ENCODE measurements at places on chromosomes 16 and 17. TPM values are rescaled to one million over a fixed set of nuclear protein-coding genes. Genes with fewer than 3 reads are reported as not detected.
A peak's percentile ranks its signal among the peaks of the same experiment; 100 is the strongest.

DNA sequence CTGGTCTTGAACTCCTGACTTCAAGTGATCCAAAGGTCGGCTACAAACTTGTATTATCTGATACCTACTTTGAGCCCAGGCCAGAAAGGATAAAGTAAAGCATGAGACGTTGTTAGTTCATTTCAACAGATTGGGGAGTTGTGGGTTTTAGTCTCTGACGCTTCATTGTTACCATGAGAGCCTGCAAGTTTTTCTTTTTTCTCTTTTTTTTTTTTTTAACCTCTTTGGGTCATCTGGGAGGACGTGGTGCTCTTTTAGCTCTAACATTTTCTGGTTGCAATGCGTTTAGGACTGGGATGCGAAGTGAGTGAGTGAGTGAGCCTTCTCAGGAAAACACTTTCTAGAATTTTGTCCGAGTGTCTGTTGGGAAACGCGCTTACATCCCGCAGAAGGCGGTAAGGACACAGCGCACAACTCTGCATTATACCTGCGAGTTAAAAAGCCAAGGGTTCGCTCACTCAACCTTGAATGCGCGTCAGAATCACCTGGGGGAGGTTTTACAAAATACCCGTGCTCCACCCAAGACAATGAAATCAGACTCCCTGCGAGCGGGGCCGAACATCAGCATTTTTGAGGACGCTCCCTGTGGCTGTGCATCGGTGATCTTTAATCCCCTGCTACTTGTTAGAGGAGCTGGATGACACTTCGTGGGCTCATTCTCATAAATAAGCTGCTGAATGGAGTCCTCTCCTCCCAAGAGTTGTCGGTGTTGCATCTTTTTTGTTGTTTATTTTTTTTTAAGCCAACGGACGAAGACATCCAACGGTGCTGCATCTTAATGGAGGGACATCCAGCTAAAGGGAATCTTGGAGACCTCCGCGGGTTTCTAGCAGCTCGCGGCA, 629 bp upstream of the RNF135 start:
- H3K27ac ChIP-seq: peak overlapping the region; percentile 99
- H3K27me3 ChIP-seq: no peaks in the 10 kb centered on the region
- H3K4me3 ChIP-seq: peak overlapping the region; percentile 96
- peaks cover 3% of the 10 kb centered on the region for H3K36me3 ChIP-seq

Gene CDRT4
- 6.2 TPM for total RNA-seq

GRCh38 chr17:56867948-56868376, 34.0 kb downstream of the DGKE start:
- H3K4me3 ChIP-seq: no peak overlapping the region
- peaks cover 1% of the 10 kb centered on the region for H3K36me3 ChIP-seq
- no peaks in the 10 kb centered on the region for H3K4me1 ChIP-seq
- no peak overlapping the region for H3K27ac ChIP-seq
- no peak for DNase-seq

Gene PPY
- not detected for total RNA-seq

Measured in chondrocyte (in vitro differentiated cells).